Epithelial cell of prostate (primary cell): ENCODE measurements at places on chromosomes 5 and 9.
A peak's percentile ranks its signal among the peaks of the same experiment; 100 is the strongest.

DNA sequence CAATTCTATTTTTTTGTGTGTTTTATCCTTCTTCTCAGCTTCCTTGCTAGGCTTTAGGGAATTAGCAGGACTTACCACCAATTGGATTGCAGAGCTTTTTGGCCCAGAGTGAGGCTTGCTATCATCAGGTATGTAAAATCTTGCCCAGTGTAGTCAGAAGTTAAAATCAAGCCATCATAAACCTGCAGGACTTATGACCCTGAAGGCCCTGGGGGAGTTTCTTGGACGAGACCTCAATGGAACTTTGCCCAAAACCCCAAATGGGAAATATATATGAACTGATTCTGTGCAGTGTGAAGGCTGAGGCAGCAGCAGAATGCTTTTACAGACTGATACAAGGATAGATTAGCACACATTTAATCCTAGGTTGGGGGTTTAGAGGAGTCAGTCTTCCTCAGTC is 287.0 kb downstream of the SH3GL2 start:
- no peak for DNase-seq

- DNase-seq = no peak
Measured at GRCh38 chr9:108793573-108793972, 62.2 kb downstream of the ACTL7B start.

GRCh38 chr5:1448511-1449011 is 3.3 kb upstream of the SLC6A3 start:
- DNase-seq = no peak

DNA sequence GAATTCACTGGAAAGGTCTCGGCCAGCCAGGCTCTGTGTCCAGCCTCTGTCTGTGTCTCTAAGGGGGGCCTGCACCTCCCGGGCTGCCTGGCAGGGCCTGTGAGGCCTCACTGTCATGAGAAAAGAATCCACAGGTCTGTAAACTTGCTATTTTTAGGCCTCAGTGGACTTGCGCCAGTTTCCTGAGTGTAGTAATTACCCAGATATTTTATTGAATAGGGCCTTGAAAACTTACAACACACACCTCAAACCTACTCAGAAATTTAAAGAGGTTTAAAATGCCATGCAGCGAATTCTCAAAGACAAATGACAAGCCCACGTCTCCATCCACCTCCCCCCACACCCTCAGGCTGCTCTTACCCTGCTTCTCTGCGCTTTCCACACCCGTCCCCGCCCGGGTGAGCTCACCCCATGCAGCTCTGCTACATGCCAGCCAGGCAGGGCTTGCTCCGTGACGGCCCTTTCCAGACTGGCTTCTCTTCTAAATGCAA is 8.8 kb upstream of the TENT4A start:
- peak; percentile 43 for DNase-seq

DNA sequence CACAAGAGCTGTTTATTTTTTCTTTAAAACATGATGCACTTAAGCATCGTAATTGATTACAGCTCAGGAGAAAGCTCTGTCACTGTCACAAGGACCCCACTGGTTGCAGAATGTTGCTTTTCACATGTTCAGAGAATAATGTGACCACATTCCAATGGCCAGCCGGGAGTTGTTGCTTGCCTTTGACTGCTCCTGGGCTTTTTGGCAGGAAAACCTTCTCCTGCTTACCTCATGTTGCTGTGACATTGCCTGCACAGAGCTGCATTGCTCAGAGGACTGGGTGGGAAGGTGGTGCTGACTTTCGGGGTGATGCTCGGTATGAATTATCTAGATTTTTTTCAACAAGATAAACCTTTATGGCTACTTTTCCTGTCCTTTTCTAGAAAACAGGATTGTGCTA is 88.2 kb downstream of the PALM2AKAP2 start:
- DNase-seq = no peak

GRCh38 chr5:172188893-172189692 is 1.1 kb upstream of the STK10 start:
- no peak for DNase-seq
